Tracheal epithelial cell (primary cell): ENCODE measurements at places on chromosomes 12 and 14. TPM values are rescaled to one million over a fixed set of nuclear protein-coding genes. Genes with fewer than 3 reads are reported as not detected.

Gene GLT8D2
- 0.43 and 2.9 TPM in 2 replicates for total RNA-seq

Gene LRCOL1
- 0.24 TPM in 1 of 2 replicates, not detected in the other for total RNA-seq

Gene ABCD2
- not detected in 2 replicates for total RNA-seq

Gene POTEM
- total RNA-seq = not detected in 2 replicates

Gene FBXO34
- total RNA-seq = 19.8 and 27.0 TPM in 2 replicates

Gene DNM1L
- total RNA-seq = 56.6 and 69.9 TPM in 2 replicates

Gene PXN
- total RNA-seq = 34.9 and 42.8 TPM in 2 replicates

Gene CD163L1
- 1.4 TPM in 1 of 2 replicates, not detected in the other for total RNA-seq

Gene CCDC38
- total RNA-seq = not detected in 2 replicates
